ENCODE measurements at places on chromosomes 2 and 18.

- DNase-seq: no peak
These were observed 27.1 kb downstream of the RAB31 start for GRCh38 chr18:9735238-9735637.

GRCh38 chr2:84301717-84302116 lies 157.4 kb downstream of the SUCLG1 start:
- no peak for DNase-seq

DNA sequence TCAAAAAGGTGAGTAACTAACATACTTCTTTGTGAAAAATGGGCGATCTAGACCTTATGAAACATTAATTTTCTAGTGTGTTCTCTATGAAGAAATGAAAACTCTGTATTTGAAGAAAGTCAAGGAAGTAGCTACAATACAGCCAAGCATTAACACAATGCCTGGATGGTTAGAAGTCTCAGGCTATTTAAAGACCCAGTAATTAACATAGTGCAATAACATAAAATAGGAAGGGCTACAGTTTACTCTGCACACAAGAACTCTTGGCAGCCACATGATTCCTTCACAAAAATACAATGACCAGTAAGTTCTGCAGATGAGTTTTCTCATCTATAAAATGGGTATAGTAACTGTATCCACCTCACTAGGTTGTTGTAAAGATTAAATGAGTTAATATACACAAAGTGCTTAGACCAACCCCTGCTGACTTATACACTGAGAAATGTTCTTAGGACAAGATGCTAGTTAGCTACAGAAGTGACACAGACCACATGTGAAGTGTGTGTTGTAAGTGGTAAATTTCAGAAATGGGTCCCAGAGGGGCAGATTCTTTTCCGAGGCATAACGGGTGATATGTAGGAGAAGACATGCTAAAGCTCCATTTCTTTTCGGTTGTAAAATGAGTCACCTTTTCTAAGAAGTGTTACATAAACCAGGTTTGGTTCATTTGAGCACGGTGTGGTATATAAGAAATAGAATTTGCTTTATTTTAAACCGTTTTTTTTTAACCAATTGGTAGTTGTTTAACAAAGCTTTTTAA lies 61.8 kb downstream of the CXCR4 start:
- no peak for DNase-seq

DNA sequence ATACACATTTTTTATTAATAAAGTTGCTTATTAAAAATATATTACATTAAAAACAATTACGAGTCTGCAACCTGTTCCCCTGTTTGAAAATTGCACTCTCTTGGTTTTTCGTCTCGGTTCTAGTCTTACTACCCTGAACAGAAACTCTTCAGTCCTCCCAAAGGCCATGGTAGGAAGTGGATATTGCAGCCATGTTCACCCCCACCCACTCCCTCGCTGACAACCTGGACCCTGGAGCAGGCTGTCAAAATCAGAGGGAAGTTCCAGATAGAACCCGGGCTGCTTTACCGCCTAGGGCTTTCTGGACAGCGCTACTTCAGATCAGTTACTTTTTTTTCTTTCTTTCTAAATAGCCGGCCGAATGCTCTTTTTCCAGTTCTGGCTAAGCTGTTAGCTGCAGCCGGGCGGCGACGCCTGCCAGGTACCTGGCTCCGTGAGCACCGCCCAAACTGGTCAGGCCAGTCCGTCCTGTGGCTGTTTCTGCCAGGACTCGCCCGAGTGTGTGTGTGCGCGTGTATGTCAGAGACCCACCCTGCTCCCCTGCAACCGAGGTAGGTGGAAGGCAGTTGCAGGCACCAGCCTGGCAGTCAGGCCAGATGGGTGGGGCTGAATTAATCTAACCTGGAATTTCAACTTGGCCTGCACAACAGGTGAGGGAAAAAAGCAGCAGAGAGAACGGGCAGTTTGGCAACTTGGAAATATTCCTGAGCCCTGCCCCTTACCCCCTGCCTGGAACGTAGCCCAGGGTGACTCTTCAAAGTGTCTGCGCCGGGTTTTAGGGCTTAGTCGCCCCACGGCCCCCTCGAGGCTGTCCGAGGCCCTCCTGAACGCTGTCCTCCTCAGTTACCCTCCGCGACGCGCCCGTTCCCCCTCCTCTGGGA lies 1.1 kb upstream of the TET3 start:
- no peak for DNase-seq

DNA sequence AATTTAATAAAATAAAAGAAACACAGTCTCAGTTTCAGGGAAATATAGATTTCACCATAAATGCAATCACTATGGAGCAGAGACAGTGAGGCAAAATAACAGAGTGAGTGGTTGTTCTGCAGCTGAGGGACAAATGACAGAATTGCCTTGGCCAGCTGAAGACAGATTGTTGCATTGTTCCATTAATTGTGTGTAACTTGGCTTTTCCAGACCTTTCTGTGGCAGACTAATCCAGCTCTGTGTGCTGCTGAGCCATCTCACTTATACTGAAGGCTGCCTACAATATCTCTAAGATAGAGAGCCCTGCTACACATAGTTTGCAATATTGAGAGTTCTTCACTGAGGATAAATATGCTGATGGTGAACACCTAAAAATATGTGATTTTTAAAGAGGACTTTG lies 11.5 kb downstream of the LRRTM1 start:
- no peak for DNase-seq

DNA sequence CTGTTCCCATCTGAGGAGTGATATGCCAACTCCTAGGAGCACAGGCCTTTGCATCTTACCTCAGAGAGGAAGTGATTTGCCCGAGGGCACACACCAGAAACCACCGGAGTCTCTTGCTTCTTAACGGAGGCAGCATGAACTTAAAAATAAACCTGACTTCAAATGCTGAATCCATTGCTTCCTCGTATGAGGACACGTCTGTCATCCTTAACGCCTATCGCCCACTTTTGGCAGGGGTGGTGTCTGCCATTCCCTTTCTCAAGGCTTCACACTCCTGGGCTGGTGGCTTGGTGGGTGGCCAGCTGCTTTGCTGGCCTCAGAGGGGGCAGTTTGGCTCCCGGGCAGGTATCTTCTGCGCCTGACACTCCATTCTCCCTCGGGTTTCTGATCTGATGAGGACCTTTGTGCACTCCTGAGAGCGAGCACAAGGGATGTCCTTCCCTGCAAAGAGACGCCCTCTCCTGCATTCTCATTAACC lies 1.1 kb upstream of the PREB start:
- DNase-seq: no peak

- DNase-seq: peak; percentile 29
These were observed 158.2 kb downstream of the MGAT5 start for GRCh38 chr2:134411828-134412638.

GRCh38 chr18:62418258-62418657 lies 93.1 kb downstream of the TNFRSF11A start:
- DNase-seq: no peak

GRCh38 chr2:160351956-160352355 lies 141.7 kb downstream of the RBMS1 start:
- no peak for DNase-seq

- no peak for DNase-seq
These were observed 78.8 kb downstream of the MYL12B start for GRCh38 chr18:3340682-3341097.

- no peak for DNase-seq
These were observed 8.8 kb downstream of the ODC1 start for GRCh38 chr2:10439185-10439879.

- DNase-seq: no peak
These were observed 109.0 kb downstream of the ACAA2 start for GRCh38 chr18:49704334-49704733.

GRCh38 chr2:238564286-238564920 lies 137.7 kb downstream of the ASB1 start:
- DNase-seq: no peak

- DNase-seq: no peak
These were observed 123.1 kb upstream of the CYP26B1 start for GRCh38 chr2:72270556-72271275.

GRCh38 chr2:174846941-174847938 lies 83.0 kb upstream of the CHRNA1 start:
- DNase-seq: no peak

GRCh38 chr2:223854741-223855140 lies 17.4 kb upstream of the AP1S3 start:
- DNase-seq: no peak

GRCh38 chr2:197992482-197993133 lies 188.2 kb downstream of the PLCL1 start:
- DNase-seq: no peak

DNA sequence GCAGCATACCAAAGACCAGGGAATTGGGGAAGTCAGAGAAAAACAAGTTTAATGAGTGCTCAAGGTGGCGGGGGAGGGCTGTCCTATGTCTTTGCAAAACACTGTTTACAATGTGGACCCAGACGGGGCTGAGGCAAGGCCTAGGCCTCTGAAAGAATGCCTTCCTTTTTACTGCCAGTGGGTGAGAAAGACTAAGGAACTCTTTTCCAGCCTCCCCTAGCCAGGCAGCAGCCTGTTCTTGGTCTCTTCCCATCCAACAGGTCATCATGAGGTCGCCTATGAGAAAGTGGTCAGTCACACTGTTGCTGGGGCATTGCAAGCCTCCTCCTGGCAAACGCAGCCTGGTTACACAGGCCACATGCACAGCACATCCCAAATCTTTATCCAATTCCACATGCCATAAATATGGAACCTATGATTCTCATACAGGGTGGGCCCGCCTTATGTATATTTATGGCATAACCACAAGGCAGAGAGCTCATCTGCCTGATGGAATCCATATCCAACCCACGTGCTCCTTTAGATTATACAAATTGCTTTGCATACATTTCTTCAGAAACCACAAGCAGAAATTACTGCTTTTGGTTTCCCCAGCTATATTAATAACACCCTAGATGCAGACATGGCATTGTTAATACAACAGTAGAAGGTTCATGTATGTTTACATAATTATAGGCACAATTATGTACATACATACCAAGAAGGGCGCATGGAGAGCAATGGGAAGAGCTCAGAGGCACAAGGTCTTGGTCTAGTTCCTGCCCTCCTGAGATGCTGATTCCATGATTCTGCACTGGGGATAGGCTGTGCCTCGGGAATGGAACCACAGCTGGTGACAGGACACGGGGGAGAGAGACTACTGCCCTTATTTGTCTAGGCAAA lies 48.6 kb downstream of the NRP2 start:
- no peak for DNase-seq

DNA sequence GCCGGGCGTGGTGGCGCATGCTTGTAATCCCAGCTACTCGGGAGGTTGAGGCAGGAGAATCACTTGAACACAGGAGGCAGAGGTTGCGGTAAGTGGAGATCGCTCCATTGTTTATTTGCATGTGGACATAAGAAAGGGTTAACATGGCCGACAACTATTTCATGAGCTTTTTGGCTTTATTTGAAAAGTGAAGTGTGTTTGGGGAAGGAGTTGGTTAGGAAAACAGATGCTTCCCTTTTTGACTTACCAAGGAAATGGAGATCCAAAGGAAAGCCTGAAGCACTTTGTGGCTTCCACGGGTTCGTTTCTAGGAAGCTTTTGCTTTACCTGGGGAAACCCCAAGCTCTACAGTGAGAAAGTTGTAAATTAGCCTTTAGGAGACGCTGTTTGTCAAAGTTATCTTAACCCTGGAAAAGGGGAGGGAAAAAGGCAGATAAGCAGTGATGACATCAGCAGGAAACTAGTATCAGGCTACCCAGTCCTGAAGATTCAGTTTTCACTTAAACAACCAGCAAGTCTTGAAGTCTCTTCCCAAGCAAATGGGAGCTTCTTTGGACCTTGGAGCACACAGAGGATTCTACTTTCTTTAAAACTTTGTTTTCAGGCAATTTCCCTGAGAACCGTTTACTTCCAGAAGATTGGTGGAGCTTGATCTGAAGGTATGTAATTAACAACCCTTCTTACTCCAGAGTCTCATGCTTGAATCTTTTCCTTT lies at the start of gene CASP10:
CASP10 (plus strand) TSS at position 492 of the 715 bp plus-strand sequence. CDS start 2,637 bp downstream, outside the sequence.
- DNase-seq: no peak

DNA sequence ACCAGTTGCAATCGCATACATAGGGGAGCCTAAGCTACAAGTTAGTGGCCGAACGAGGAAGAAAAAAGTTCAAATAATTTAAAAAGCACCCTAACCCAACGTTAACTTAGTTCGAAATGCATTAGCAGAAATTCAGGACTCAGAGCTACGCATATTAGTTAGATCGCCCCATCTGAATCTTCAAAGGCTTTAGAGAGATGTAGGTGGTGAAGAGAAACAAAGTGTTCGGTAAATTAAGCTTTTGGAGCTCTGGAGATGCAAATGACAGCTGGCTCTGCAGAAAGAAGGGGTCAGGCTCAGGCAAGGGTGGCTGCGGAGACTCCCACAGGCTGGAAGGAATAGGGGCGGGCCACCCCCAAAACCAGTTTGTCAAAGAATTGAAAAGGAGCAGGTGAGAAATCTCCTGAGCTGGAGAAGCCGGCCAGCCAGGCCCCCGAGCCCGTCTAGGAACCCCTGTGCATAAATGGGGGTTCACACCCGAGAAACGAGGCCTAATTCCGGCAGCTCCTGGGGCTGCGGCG lies 621 bp downstream of the TXNL1 start:
- no peak for DNase-seq

- DNase-seq: no peak
These were observed 50.3 kb upstream of the NFE2L2 start for GRCh38 chr2:177314722-177315264.

- DNase-seq: no peak
These were observed 439.9 kb upstream of the ETAA1 start for GRCh38 chr2:66957198-66957597.

DNA sequence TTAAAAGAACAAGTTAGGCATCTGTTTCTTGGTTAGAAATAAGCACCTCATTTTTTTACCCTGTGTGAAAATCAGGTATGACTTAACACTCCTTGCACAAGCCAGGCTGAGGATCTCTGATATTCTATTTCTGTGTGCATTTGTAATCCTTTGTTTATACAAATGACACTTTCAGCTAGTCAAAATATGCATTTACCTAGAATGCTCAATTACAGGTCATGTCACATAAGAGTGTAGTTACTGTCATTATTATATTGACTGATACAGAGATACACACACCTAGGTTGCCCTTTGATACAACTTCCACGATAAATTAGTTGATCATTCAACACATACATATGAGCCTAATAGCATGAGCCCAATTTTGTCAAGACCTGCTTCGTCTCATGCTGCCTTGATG lies 144.3 kb downstream of the CHST9 start:
- DNase-seq: no peak

GRCh38 chr2:113324684-113325160 lies 46.0 kb upstream of the PAX8 start:
- peak; percentile 8 for DNase-seq

DNA sequence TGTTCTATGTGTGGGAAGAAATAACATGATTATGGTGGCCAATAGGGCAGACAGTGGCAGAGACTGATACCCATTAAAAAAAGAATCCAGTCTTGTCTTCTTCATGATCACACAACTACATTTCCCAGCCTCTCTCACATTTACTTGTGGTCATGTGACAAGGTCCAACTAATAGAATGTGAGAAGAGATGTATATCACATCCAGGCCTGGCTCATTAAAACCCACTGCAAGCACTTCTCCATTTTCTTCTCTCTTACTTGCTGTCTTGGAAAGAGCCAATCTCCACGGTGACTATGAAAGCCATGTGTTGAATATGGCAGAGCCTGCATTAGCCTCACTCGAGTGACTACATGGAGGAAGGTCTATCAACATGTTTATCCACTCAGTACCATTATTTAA lies 306.2 kb upstream of the ZEB2 start:
- DNase-seq: no peak

Data from activated naive CD8-positive, alpha-beta T cell treated with anti-CD3 and anti-CD28 coated beads, Interleukin-2, amount 50 U/mL, for 16 hours (primary cell).